ENCODE measurements at places on chromosomes 2 and 18. TPM values are rescaled to one million over a fixed set of nuclear protein-coding genes. Genes with fewer than 3 reads are reported as not detected.

COL4A3 gene
- under 0.01 TPM for total RNA-seq

IWS1 gene
- total RNA-seq = 44.6 TPM

POLE4 gene
- 19.8 TPM for total RNA-seq

UGT1A6 gene
- not detected for total RNA-seq

TP53I3 gene
- 99.1 TPM for total RNA-seq

GAL3ST2 gene
- total RNA-seq = 0.09 TPM

SOWAHC gene
- 7.7 TPM for total RNA-seq

GRB14 gene
- total RNA-seq = 0.17 TPM

FKBP7 gene
- total RNA-seq = 56.4 TPM

IL1R2 gene
- total RNA-seq = 0.79 TPM

LHCGR gene
- not detected for total RNA-seq

EXOC6B gene
- 21.6 TPM for total RNA-seq

SMAD4 gene
- total RNA-seq = 81.5 TPM

FAM228A gene
- 0.09 TPM for total RNA-seq

DSC3 gene
- total RNA-seq = 0.09 TPM

SCN9A gene
- 12.1 TPM for total RNA-seq

PLGLB2 gene
- 0.63 TPM for total RNA-seq

CHRND gene
- total RNA-seq = not detected

B3GNT7 gene
- 0.09 TPM for total RNA-seq

FAM210A gene
- total RNA-seq = 11.5 TPM

SH2D6 gene
- total RNA-seq = 0.63 TPM

AGXT gene
- not detected for total RNA-seq

C2orf80 gene
- not detected for total RNA-seq

NGEF gene
- 11.2 TPM for total RNA-seq

SPC25 gene
- total RNA-seq = 1.1 TPM

NT5C1B gene
- not detected for total RNA-seq

ACMSD gene
- total RNA-seq = not detected

REG3G gene
- total RNA-seq = not detected

KLHL14 gene
- total RNA-seq = not detected

FOXI3 gene
- not detected for total RNA-seq

B4GALT6 gene
- total RNA-seq = 0.77 TPM

KCNS3 gene
- total RNA-seq = under 0.01 TPM

CAPN13 gene
- not detected for total RNA-seq

TLX2 gene
- 1.4 TPM for total RNA-seq

SKOR2 gene
- total RNA-seq = not detected

LOXL3 gene
- total RNA-seq = 23.6 TPM

TRIM54 gene
- 0.09 TPM for total RNA-seq

IMPA2 gene
- total RNA-seq = 5.5 TPM

CNOT9 gene
- 23.9 TPM for total RNA-seq

CD8B2 gene
- total RNA-seq = not detected

DAW1 gene
- 0.16 TPM for total RNA-seq

KIAA2012 gene
- not detected for total RNA-seq

KYNU gene
- 1.6 TPM for total RNA-seq

SCYGR3 gene
- total RNA-seq = not detected

OR6B2 gene
- total RNA-seq = not detected

PDE11A gene
- total RNA-seq = 0.09 TPM

Measured in bronchial smooth muscle cell (primary cell).